ENCODE measurements at places on chromosomes 2 and 18.

DNA sequence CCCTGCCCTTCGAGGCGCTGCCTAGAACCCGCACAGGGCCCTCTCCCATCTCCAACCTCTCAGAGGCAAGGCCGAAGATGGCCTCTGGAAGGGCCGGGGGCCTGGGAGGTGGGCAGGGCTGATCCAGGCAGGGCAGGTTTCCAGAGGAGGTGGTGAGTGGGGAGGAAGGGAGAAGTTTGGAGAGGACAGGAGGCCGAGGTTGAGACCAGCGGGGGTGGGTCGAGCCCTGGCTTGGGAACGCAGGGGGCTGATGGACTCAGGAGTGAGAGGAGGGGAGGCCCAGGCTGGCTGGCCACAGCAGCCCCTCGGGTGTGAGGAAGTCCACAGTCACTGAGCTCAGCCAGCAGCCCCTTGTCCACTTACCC is 10.5 kb downstream of the CAPN10 start:
- DNase-seq, result no peak

DNA sequence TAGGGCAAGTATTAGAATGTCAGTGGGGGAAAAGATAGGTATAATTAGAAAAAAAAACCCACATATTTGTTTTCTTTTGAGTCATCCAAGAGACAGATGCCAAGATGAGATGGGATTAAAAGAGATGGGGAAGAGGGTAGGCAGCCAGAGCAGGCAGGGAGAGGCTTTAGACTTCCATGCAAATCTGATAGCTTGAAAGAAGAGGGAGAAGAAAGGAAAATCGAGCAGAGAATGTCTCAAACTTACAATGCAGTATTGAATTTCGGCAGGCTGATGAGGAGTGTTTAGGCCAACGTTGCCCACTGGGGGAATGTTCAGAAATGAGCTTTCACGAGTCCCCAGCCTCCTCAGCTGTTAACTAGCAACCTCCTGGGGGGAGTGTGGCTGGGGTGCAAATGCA is 91.3 kb downstream of the SPATS2L start:
- DNase-seq, result peak; percentile 62

DNA sequence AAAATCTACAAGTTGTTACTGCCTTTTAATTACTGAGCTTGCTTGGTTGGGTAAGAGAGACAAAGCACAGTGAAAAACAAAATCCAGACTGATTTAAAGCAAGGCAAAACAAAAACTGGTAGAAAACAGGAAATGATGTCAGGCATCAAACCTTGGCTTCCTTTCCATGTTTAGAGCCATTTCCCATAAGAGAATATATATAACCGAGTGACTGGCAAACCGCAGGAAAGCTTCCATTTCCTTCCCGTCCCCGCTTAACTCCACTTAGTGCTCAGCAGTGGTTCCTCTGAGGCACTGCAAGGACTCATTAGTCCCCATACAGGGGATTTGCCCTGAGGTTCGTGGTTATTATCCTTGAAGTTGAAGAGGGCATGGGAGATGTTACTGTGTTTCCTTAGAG is 446.3 kb downstream of the LPIN1 start:
- no peak for DNase-seq

- no peak for DNase-seq
These were observed 70.4 kb upstream of the ST6GAL2 start for GRCh38 chr2:106956416-106956815.

GRCh38 chr2:106944215-106944614 is 58.2 kb upstream of the ST6GAL2 start:
- DNase-seq, result peak; percentile 82

- peak; percentile 67 for DNase-seq
These were observed 29.9 kb downstream of the ABCB11 start for GRCh38 chr2:169001116-169001815.

- DNase-seq, result no peak
These were observed 17.0 kb upstream of the FOXI3 start for GRCh38 chr2:88469202-88470114.

- no peak for DNase-seq
These were observed 68.6 kb downstream of the ZBTB7C start for GRCh38 chr18:48340560-48340959.

DNA sequence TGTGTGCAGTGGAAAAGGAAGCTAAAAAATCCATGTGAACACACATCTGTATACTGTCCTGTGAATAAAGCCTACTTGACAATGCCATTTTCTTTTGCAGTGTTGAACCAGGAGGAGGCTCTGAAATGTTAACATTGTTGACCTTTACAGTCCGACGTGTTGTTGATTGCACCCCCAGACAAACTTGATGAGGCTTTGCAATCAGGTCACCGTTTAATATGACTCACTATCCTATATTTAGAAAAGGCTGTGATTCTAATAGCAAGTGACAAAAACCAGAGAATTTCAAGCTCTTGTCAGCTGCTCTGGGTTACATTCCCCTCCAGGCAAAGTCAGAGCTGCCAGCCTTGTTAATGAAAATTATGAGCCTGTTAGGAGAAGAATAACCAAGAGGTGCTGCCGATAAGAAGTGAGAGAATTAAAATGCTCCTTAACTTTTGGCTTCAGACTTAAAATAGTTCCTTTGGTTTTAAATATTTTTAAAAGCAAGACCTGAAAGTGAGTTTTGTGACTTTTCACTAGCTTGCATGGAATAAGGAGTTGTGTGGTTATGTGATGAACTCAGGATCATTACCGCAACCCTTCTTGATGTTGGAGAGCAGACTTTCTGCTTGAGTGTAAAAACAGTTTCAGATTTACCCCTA is 162.1 kb downstream of the QPCT start:
- peak; percentile 12 for DNase-seq

- peak; percentile 38 for DNase-seq
These were observed 514 bp downstream of the BCL2L11 start for GRCh38 chr2:111121028-111121827.

DNA sequence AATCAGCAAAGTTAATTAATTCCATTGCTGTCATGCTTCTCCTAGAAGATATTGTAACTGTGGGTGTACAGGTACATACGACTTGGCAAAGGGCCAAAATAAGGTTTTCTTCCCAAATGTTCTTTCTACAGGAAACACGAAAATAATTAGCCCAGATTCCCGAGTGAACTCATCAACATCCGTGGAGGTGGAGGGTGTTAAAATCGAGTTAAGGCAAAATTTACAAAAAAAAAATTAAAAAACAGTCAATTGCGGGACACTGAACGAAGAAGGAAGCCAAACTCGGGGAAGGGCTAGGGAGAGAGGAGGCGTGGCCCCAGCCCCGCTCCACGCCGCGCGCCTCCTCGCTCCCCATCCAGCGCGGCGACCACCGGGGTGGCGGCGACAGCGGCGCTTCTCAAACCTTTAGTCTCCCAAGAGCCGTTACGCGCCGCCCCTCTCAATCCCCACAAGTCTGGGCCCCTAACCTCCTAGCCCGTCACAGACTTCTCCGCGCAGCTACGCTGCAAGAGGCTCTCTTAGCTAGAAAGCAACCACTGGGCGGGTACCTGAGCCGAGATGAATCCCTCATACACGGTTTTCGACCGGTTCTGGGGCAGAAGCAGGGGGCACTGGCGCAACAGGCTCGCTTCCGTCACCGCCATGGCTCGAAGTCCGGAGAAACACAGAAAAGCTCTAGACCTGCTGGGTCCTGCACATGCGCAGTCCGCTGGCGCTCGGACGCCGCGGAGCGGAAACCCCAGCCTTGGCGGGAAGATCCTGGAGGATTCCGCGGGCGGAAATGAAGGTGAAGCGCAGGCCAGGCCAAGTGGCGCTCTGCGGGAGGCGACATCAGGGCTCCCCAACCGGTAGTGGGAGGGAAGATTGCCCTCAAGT is at the start of gene FANCL:
Gene FANCL (minus strand): TSS at position 656 of the 876 bp plus-strand sequence. CDS start 12 bp downstream, at position 644.
- DNase-seq, result peak; percentile 85

DNA sequence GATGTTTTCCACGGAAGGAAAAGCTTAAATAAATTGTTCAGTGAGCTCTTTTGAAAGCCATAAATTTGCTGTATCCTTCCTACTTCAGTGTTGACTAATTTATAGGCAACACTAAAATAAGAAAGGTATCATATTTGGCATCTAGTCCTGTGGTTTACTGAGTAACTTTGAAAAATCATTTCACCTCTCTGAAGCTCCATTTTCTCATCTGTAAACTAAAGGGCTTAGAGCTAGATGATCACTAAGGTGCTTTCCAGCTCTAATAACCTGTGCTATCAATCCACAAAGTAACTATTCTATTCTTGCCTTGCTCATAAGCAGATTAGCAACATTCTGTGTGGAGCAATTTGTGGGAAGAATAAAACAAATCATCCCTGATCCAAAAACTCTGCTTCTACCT is 3.6 kb upstream of the MYOM1 start:
- no peak for DNase-seq

DNA sequence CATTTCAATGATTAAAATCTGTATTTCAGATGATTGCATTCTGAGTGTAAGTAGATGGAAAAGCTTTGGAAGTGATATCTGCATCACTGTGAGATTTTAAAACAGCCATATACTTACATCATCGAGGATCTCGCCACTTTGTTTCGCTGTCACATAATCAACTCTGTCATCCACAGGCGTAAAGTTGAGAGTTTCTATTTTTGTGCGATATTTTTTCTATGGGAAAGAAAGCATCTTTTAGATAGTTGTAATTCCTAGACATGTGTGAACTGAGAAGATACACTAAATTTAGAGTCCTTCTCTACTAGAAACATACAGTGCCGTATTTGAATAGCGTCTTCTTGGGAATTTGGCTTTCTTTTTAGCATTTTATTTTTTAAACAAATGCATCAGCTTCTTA is 158.8 kb downstream of the RIF1 start:
- no peak for DNase-seq

- DNase-seq, result peak; percentile 79
These were observed 167.8 kb downstream of the PRPF40A start for GRCh38 chr2:152549423-152549822.

- DNase-seq, result peak; percentile 88
These were observed 120.0 kb upstream of the RBMS1 start for GRCh38 chr2:160613466-160614153.

GRCh38 chr18:72539901-72540300 is 4.2 kb downstream of the CBLN2 start:
- DNase-seq, result no peak

DNA sequence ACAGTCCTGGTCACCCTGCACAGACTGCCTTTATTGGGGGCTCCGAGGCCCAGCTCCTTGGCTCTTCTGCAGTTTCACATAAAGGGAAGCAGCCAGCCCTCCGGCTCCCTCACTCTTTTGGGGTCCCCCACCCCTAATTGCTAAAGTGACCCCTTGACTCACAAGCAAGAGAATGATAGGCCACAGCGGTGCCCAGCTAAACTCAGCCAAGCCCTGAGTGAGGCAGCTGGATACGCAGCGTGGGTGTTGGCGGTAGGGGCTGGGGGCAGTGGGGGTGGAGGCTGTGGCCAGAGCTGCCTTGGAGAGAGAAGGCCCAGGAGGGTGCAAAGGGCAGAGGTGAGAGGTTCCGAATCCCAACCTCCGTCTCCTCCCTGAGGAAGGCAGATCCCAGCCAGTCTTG is 25.5 kb upstream of the ALPP start:
- no peak for DNase-seq

DNA sequence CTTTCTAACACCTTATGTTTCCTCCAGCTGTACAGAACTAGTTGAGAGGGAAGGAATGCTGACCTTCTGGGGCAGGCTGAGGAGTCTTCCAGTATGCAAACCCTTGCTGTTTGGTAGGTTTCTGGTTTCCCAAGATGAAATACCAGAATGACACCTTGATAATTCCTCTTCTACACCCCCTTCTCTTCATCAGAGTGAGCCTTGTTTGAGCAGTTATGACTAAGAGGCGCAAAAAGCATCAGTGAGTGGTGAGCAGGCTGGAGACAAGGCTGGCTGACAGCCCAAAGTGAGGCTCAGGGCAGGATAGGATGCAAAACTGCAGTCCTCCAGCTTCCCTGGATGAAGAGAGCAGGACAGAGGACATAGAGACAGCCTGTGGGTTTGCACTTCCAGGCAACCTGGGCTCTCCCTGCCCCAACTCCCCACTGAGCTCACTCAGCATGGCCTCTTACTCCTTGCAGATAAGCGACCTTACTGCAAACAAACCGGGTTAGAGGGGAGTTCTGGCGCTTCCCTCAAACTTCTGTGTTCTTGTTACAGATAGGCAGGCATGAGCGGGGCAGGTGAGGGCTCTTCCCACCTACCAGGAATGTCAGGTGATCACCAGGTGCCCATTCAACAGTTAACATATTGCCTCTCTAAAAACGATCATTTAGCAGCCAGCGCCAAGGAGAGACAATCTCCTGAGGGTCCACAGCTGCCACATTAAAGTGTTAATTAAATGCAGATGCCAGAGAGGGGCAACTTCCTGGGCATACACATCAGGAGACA is 5.4 kb downstream of the MPPE1 start:
- peak; percentile 24 for DNase-seq

DNA sequence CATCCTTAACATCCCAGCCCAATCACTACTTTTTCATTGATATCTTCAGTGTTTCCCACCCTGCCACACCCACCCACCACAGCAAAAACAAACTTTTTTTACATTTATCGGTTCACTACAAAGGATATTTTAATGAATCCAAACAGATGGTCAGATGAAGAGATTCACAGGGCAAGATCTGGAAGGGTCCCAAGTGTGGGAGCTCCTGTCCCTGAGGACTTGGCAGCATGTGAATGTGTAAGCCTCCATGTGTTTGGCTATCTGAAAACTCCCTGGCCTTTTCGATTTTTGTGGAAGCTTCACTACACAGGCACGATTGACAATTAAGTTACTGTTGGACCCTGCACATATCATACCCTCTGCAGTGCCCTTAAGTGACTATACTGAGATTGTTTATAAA is 48.1 kb upstream of the CRIM1 start:
- DNase-seq, result no peak

DNA sequence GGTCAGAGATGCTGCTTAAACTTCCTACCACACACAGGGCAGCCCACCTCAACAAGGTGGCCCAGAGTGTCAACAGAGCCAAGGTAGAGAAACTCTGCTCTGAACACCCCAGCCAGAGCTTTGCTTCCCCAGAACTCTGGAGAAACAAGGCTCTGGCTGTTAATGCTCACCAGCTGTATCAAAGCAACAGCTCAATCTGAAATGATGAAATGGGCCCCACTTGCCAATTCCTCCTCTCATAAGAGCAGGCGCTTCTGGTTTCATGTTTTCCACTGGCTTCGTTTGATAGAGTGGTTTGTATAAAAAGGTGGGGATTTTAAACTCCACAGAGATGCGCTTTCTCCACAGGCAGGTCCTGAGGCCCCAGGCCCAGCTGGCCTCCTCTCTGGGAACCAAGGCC is 60.9 kb upstream of the TFCP2L1 start:
- DNase-seq, result no peak

DNA sequence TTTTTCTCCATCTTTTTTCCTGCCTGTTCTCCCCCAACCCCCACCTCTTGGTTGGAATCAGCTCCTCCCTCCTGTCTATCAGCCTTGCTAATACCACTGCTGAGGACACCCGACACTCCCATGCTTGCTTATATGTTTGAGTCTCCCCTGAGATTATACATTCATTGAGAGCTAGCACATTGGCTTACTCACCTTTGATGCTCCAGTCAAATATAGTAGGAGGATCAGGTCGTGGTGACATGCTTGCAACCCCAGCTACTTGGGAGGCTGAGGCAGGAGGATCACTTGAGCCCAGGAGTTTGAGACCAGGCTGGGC is 91.5 kb upstream of the CCBE1 start:
- DNase-seq, result no peak

DNA sequence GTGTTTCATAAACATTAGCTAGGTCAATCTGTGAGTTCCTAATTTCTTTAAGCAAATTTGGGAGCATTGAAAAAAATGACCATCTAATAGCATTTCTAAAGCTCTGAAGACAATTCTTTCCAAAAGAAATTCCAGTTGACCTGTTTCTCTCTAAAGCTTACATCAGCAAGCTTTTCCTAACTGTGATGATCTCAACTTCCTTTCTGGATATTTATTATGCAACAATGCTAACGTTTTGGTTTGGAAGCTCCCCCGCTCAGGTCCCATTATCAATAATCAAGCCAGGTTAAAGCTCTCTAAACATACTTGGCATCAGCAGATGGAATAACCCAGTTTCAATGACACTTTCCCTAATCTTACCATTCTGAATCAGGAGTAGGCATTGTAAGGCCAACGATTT is 196.3 kb upstream of the TANK start:
- no peak for DNase-seq

All from astrocyte of the spinal cord (primary cell).